ENCODE measurements at places on chromosomes 3 and 15.

- DNase-seq = no peak
Measured at GRCh38 chr3:61877359-61878138, 316.2 kb downstream of the PTPRG start.

DNA sequence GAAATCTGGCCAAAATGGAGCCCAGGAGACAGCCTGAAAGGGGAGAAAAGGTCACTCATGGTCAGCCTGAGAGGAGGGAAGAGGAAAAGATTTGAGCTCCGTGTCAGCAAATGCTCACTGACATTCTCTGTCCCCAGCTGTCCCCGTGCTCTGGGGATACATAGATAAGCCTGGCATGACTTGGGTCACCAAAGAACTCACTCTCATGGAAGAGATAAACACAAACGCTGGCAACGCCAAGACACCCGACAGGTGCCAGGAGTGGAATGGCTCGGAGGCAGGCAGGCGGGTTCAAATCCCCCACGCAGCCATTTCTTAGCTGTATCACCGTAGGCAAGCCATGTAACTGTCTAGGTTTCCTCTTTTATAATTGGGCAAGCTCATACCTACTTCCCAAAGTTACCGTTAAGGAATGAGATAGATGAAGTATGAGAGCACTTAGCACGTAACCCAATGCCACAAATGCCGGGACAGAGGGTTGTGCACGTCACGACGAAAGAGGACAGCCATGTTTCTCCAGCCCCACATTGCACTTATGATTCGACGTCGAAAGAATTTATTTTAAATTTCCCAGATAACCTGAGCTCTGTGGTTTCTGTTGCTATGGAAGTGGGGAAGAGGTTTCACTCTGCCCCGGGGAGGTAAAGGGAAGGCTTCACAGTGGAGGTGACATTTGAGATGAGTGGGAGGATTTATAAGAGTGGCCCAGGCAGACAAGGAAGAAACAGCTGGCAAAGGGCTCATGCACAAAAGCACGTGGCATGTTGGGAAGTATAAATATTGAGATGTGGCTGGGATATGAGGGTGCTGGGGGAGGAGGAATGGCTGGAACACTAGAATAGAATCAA, 41.4 kb upstream of the TSEN2 start:
- no peak for DNase-seq

- no peak for DNase-seq
Measured at GRCh38 chr3:139318431-139318816, 25.4 kb upstream of the MRPS22 start.

GRCh38 chr15:25251700-25252390, 187.0 kb downstream of the UBE3A start:
- no peak for DNase-seq

GRCh38 chr3:184491867-184492615, 69.5 kb upstream of the EPHB3 start:
- no peak for DNase-seq

GRCh38 chr3:53023072-53023823, 22.6 kb downstream of the SFMBT1 start:
- no peak for DNase-seq

DNA sequence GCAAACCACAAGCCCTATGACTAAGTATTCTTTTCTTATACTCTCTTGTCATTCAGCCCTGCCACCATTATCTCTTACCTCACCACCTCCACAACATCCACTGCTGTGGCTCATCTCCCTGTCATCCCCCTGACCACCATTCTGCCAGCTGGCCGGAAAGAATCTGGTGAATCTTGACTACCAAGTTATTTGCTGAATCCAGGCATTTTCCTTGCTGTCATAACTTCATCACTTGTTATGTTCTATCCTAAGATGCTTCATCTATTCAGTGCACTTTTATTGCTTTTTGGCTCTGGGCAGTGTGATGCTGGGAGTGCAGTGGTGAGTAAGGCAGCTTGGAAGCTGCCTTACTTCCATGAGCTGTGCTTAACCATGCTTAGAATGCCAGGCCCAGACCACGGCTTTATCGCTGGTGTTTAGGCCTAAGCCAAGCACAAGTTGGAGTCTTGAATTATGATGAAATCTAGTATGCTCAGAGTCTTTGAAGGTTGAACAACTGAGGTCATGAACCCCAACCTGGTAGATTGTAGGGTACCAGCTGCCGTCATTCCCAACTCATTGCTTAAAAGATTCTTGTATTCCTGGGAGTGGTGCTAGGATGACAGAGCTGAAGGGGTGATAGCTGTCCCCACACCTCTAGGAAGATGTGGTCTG, 27.0 kb upstream of the APH1B start:
- no peak for DNase-seq

GRCh38 chr3:26260139-26260538, 362.4 kb upstream of the LRRC3B start:
- no peak for DNase-seq

DNA sequence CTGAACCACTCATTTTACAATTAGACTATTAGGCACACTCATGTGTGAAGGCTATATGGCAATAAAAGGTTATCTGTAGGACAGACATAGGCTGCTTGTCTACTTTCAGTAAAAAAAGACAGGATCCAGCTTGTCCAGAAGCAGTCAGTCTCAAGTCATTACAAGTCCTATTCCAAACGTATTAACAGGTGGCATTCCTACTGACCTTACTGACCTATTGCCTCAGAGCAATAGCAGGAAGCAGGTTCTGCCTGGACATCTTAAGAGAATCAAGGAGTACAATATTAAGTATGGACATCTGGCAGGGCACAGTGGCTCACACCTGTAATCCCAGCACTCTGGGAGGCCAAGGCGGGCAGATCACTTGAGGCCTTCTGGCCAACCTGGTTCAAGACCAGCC, 7.0 kb downstream of the CMTM6 start:
- no peak for DNase-seq

GRCh38 chr15:33145447-33145846, 49.1 kb downstream of the FMN1 start:
- no peak for DNase-seq

GRCh38 chr3:41241161-41241560, 41.9 kb downstream of the CTNNB1 start:
- no peak for DNase-seq

GRCh38 chr15:30791239-30792175, 112.2 kb upstream of the FAN1 start:
- DNase-seq = no peak

- DNase-seq = no peak
Measured at GRCh38 chr15:71329497-71330260, 214.4 kb downstream of the THSD4 start.

- DNase-seq = no peak
Measured at GRCh38 chr3:111691293-111691909, 96.3 kb upstream of the ZBED2 start.

DNA sequence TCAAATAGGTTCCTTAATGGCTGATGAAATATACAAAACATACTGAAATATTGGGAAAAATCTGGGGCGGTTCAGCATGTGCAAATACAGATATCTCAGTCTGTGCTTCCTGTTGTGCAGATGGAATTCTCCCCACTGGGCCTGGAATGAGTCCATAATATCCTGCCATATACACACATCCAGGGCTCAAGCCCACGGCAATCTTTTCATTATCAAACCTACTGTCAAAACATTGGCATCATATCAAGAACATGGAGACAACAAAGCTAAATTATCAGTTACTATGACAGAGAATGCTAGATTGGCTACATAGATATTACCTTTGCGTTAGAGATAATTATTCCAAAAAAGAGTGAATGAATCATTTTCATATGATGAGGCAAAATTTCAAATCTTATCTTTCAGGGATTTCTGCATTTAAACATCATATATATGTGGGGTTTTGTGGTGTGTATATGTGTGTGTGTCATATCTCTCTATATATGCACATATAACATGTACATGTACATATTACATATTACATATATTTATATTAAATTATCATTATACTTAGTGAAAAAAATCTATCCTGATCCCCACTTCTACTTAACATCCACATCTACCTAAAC, 713.3 kb downstream of the GBE1 start:
- no peak for DNase-seq

DNA sequence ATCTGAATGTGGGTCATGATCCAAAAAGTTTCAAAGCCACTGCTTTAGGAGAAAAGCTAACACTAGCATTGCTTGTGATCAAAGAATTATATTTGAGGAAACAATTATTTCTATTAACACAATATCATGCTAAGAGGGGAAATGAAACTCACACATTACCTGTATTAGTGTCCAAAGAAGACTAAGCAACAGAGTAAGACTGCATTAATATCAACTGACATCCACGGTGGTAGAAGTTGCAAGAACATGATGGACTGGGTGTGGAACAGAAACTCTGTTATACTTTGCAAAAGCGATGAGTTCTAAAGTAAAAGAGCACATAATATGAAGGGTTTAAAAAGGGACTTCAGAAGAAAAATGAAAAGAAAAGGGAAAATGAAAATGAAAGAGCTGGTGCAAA, 648.3 kb upstream of the NECTIN3 start:
- DNase-seq = no peak

GRCh38 chr3:171459137-171459941, 866 bp downstream of the TNIK start:
- no peak for DNase-seq

DNA sequence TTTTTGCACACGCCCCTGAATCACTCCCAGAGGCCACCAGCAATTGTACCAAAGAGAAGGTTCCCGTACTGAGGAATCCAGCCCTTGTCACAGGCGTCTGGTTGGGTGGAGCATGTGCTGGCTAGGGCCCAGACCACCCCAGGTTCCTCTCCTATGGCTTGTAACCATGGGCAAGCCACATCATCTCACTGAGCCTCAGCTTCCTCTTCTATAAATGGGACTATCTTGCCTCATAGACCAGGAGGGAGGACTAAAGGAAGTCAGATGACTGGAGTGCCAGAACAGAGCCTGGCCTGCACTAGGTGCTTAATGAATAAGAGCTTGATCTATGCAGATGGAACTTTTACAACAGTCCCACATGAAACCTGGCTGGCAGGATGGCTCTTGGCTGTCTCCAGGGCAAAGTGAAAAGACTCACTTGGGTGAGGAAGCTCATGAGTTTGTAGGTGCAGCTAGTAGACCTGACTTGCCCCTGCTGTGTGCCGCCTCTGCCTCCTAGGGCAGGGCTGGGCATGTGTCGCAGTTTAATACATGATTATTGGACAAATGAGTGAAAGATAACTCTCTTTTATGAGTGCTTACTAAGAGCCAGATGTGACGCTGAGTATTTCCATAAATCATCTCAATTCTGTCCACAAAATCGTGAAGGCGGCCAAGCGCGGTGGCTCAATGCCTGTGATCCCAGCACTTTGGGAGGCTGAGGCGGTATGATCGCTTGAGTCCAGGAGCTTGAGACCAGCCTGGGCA, 29.3 kb downstream of the CTSH start:
- DNase-seq = no peak

DNA sequence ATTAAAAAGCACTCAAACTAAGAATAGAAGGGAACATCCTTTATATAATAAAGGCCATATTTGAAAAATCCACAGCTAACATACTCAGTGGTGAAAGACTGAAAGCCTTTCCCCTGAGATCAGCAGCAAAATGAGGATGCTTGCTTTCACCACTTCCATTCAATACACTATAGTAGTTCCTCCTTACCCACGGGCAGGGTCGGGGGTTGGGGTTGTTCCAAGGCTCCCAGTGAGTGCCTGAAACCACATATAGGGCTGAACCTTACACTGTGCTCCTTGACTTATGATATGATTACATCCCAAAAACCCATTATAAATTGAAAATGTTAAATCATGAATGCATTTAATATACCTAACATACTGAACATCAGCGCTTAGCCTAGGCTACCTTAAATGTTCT, 37.7 kb downstream of the ALDH1L1 start:
- DNase-seq = no peak

- no peak for DNase-seq
Measured at GRCh38 chr15:93826293-93826692, 405.1 kb upstream of the MCTP2 start.

Data from cortex of kidney (tissue), 1 donor.